ENCODE measurements at places on chromosomes 2 and 18.

DNA sequence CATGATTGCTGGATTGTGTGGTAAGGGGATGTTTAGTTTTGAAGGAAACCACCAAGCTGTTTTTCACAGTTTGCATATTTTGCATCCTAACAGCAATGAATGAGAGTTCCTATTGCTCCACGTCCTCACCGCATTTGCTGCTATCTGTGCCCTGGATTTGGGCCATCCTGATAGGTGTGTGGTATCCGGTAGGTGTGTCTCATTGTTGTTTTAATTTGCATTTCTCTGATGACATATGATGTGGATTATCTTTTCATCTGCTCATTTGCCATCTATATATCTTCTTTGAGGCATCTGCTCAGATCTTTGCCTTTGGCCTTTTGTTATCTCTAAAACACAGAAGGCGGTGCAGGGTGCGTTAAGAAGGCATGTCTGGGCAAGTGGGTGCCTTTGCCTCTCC is 73.3 kb downstream of the LONRF2 start:
- DNase-seq = no peak

DNA sequence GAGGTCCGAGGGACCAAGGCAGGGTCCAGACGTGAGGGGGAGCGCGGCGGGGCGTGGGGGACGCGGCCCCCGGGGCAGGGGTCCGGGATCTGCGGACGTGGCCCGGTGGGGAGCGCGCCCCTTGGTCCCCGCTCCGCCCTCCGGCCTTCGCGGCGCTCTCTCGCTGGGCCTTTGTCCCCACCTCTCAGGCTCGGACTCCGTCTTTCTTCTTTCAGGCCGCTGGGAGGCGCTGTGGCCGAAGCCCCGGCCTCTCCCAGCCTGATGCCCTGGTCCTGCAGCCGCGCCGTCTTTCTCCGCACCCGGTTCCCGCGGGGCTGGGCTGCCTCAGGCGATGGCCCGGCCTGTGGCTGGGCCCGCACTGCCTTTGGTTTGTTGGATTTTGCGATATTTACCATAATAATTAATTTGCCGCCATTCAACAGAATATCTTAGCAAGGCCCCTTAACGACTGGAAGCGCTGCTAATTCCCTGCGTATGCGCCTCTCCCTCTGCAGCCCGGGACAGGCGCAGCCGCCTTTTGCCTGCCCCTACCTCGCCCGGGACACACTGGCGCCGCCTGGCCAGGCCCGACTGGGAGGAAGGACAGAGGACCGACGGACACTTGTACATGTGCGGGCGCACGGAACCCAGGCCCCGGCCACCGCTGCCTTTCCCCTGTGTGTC is 10.8 kb downstream of the SIX3 start:
- no peak for DNase-seq

- DNase-seq = no peak
Measured at GRCh38 chr2:122927197-122927596, 1097.9 kb upstream of the CNTNAP5 start.

- DNase-seq = no peak
Measured at GRCh38 chr2:241415196-241415595, 59.1 kb downstream of the FARP2 start.

GRCh38 chr2:206805887-206806607 is 40.6 kb downstream of the FASTKD2 start:
- no peak for DNase-seq

- no peak for DNase-seq
Measured at GRCh38 chr18:22063672-22064071, 105.7 kb upstream of the GATA6 start.

GRCh38 chr2:127526132-127527000 is at the start of gene IWS1:
TSS of gene IWS1 (minus strand) at chr2:127526489. CDS start at chr2:127526208, 281 bp downstream.
- DNase-seq = peak; percentile 93

DNA sequence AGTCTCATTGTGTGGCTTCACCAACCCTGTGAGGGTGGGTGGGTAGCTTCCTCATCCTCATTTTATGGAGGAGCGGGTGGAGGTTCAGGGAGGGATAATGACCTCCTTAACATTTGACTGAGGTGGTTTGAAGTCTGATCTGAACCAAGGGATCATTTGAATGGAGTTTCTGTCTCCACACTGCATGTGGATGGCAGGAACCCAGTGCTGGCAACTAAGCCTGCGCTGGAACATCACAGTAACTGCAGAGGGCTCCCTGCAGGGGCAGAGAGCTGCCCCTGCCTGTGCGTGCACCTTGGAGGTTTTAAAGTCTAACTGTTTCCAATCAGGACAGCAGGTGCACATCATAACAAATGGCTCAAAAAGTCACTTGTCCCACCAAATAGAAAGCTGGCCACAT is 3.3 kb downstream of the AGAP1 start:
- DNase-seq = no peak

- no peak for DNase-seq
Measured at GRCh38 chr18:76131738-76132137, 363.3 kb downstream of the ZNF516 start.

DNA sequence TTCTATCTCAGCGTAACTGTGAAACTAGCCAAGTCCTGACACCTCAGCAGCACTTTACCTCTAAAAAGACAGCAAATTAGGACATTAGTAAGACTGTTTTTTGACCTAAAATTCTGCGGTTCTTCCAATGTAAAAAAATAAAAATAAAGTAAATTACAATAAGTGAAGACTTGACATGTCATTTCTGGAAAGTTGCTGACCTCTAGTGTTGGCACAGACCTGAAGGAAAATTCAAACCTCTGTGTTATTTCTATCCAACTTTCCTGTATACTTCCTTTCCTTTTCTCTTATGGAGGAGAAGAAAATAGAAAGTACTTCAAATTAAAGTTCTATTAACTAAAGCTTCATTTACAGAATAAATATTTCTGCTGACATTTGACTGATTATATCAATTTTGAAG is 110.6 kb downstream of the TMEM182 start:
- no peak for DNase-seq

DNA sequence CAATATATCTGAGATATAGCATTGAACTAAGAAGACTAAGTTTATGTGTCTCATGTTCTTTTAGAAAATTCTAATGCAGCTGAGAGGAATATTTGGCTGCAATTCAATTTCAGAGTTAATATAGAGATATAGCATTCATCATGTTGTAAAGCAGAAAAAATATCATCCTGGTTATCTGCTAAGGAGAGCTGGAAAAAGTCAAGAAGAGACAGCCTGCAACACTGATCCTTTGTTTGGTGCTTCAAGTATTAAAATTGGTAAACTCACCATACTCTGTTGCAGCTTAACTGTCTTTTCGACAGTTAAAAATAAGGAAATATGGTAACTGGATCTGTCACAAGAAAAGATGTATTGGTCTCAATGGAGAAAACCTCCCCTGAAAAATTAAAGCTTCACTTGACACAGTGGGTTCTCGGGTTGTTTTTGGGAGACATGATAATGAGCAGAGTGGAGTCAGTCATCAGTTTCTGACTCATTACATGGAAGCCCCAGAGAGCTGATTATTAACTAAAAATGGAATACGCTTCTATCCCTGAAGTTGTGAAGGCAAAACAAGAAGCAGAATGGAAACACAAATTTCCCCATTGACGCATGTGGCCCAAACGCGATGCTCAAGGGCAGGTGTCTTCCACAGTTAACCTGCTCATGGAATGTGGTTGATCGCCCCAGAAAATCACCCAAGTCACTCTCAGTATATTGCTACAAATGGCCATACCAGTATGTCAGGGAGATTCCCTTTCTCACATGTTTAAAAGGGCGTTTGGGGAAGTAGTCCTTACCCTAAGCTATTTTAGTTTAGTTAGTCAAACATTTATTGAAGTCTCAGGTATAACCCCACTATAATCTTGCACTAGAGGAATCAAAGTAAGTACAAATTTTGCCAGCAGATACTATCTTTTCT is 8.2 kb downstream of the BCL2 start:
- no peak for DNase-seq

GRCh38 chr2:201191132-201191875 is 8.4 kb downstream of the CASP10 start:
- DNase-seq = no peak

- DNase-seq = no peak
Measured at GRCh38 chr2:113901943-113902342, 12.1 kb downstream of the ACTR3 start.

- DNase-seq = no peak
Measured at GRCh38 chr18:74579496-74580065, 18.1 kb upstream of the ZNF407 start.

- no peak for DNase-seq
Measured at GRCh38 chr18:61639886-61640285, 252.9 kb downstream of the RNF152 start.

GRCh38 chr2:10374362-10374943 is 71.7 kb downstream of the HPCAL1 start:
- DNase-seq = no peak

GRCh38 chr2:198287706-198288105 is 483.3 kb downstream of the PLCL1 start:
- no peak for DNase-seq

DNA sequence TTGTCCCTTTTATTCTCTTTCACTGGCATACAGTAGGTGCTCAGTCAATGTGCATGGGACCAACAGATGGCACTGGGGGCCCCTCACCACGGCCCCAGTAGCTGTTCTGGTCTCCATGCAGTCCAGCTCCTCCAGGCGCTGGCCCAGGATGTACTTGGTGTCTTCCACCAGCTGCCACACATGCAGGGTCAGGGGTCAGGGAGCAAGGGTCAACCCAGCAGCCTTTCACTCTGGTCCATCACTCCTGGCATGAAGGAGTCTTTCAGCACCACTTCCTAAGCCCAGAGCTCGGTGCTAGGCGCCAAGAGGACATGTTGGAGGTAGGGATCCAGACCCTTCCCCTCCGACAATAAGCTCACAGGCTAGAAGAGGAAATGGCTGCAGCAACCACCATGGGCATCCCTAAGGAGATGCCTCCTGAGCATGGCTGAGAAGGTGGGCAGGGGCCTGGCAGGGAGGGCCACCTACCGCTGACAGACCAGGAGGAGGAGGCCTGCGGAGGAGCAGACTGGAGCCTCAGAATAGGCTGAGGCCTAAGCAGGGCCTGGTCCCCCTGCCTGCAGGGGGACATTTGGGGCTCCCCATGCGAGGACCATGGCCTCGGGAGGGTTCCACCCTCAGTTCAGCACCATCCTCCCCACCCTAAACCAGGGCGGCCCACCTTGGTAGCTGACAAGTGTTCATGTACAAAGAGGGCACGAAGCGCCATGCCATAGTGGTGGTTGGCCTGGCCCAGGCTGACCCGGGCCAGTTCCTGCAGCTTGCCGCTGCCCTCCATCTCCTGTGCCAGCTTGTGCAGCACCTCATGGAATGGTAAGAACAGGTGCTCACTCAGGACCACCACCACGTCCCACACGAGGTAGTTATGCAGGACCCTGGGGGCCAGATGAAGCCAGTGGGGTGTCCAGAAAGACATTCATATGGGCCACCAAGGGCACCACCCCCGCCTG is 10.2 kb downstream of the ALPG start:
- DNase-seq = no peak

DNA sequence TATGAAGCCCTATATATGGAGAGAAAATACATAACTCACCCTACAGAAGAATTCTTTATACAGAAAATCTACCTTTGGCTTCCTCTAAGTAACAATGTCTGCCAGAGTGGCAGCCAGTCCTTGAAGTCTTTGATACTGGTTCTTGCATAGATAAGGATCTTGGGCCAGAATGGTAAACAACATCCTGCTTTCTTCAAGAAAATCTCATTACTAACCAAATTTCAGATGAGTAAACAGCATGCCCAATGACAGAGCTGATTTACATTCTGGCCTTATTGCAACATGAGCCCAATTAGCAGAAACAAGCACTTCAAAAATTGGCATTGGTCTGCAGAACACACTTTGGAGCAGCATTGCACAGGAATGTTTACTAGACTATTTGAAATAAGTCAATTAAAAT is 336.5 kb upstream of the ST6GAL2 start:
- no peak for DNase-seq

GRCh38 chr2:86229221-86229620 is 30.0 kb downstream of the MRPL35 start:
- no peak for DNase-seq

DNA sequence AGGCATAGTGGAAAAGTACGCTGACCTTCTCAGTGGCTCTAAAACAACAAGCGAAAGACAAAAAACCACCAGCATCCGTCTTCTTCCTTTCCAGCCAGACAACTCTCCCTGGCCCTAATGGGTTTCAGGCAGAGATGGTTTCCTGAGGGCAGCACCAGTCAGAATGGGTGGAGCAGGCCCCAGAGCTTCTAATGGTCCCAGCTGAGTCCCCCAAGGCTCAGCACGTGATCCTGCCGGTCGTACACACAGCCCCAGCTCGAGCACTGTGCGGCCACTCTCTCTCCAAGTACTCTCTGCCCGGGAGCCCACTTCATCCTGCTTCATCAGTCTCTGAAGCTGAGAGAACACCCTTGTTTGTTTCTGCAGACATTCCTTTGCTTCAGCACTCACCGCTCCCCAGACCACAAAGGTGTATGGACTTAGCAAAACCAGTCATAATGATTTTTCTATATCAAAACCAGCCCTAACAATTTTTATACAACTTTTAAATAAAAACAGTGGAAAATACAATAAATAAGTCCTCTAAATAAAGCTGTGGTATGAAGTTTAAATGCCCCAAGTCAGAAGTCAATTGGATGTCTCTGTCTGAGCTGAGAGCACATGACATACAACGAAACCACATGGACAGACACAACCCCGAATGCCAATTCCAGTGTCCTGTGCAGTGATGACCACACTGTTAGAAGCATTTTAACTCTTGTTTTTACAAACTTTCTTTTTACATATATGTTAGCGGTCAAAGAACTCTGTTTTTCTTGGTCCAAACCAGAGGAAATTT is 63.9 kb downstream of the PARD6G start:
- no peak for DNase-seq

- no peak for DNase-seq
Measured at GRCh38 chr2:187009483-187010239, 160.7 kb upstream of the ZSWIM2 start.
